ENCODE measurements at places on chromosomes 12 and 14. TPM values are rescaled to one million over a fixed set of nuclear protein-coding genes. Genes with fewer than 3 reads are reported as not detected.
A peak's percentile ranks its signal among the peaks of the same experiment; 100 is the strongest.

Gene NDUFB1
- total RNA-seq: 155 TPM

- DNase-seq: peak; percentile 58
These were observed 211.9 kb downstream of the TBX5 start for GRCh38 chr12:114194066-114194465.

DNA sequence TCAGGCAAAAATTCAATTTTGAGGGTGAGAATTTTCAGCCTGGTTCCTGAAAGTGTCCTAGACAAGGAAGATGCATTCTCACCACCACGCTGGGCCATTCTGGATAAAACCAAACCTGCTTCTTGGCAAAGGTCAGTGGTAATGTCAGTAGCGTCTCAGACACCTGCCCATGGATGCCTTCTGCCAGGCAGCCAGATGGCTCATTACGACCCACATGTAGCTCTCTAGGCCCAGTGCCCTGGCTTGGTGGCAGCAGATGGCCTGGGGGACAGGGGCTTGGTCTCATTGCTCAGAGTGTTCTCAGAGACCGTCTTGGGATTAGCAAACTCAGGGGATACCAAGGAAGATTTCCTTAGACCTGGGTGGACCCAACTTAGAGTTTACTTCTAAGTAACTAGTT, 105.1 kb downstream of the ARF6 start:
- DNase-seq: no peak

GRCh38 chr12:121033625-121034349, 5.3 kb downstream of the OASL start:
- DNase-seq: no peak

DNA sequence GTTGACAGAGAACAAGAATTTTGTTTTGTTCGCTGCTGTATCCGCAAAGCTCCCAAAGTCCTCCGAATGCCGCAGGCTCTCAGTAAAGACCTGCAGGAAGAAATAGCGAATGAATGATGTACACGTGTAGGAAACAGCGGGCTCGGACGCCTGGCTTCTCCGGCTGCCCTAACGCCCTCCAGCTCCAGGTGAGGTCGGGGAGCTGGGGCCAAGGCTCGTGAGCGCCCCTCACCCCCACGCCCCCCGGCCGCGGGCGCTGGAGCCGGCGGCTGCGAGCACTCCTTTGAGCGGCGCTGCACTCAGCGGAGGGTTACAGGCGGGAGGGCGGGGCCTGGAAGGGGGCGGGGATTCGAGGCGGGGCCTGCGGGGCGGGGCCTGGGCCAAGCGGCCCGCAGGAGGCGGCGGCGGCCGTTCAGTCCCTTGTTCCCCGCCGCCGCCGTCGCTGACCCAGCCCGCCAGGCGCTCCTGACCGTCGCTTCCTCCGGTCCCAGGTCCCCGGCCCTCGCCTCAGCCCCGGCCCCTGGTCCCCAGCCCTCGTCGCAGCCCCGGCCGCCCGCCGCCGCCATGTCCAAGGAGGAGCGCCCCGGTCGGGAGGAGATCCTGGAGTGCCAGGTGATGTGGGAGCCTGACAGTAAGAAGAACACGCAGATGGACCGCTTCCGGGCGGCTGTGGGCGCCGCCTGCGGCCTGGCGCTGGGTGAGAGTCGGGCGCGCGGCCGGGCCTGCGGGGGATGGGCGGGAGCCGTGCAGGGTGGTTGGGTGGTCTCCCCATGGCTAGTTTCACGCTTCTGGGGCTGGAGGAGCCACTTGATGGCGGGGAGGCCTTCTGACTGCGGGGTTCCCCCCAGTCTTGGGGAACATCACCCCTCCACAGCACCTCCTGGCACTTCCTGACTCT, at the start of gene AACS:
Gene AACS, plus strand, starts transcription at position 415 of the 898 bp plus-strand sequence. Its CDS starts 150 bp downstream, at position 565.
- DNase-seq: peak; percentile 97

GRCh38 chr14:100278702-100279101, 27.5 kb downstream of the SLC25A29 start:
- peak; percentile 34 for DNase-seq

Gene DCP1B
- total RNA-seq: 18.9 TPM

Gene SPTB
- total RNA-seq: 0.94 TPM

GRCh38 chr12:113163030-113163360, 13.5 kb downstream of the CFAP73 start:
- DNase-seq: peak; percentile 51

- DNase-seq: no peak
These were observed 1268.9 kb upstream of the TMEM132C start for GRCh38 chr12:126998031-126998430.

Gene SERPINA10
- not detected for total RNA-seq

- DNase-seq: no peak
These were observed 41.3 kb downstream of the KIF26A start for GRCh38 chr14:104179564-104180129.

DNA sequence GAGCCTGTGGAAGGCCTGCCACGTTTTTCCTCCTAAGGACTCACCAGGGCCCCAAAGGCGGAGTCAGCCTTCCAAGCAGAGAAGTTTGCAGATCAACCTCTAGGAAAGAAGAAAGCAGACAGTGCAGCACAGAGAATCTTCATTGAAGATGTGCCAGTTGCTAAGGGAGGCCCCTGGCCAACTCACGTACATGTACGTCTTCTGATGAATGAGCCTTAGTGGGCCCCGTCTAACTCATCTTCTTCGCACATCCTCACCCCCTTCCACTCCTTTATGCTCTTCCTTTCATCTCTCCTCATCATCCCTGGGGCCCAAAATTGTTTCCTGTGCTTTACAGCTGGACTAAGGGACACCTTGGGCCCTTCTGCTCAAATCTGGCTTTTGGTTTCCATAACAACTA, 703.0 kb upstream of the TBX3 start:
- no peak for DNase-seq

DNA sequence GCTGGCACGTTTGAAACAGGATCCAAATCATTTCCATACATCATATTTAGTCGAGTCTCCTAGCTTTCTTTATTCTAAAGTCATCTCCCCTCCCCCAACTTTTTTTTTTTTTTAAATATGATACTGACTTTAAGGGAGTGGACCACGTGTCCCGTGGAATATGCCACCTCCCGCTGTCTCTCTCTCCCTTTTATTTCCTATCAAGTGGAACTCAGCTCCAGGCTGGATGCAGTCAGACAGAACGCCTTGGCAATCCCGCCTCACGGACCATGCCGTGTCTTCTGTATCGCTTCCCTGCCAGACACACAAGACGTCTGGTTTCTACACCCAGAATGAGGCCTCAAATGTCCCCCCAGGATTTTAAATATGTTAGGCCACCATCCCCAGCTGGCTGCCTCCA, 21.2 kb downstream of the BCL7A start:
- no peak for DNase-seq

Gene TMEM52B
- not detected for total RNA-seq

- no peak for DNase-seq
These were observed 55.3 kb downstream of the DERA start for GRCh38 chr12:15966426-15966825.

Gene STAT2
- 93.2 TPM for total RNA-seq
